ENCODE measurements at places on chromosomes 11 and 22.

DNA sequence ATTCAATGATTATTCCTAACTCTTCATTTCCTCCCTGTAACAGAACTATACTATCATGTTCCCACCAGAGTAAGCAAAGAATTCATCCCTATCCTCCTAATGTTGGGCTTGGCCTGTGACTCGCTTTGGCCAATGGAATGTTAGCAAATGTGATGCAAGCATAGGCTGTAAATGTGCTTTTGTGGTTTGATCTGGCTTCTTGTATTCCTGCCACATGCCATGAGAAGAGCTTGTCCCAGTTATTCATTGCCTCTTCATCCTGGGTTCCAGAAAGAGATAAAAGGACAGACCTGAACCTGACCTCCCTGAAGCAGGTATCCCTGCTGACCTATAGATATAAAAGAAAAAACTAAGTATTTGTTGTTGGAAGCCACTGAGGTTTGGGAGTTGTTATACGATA, 51.0 kb downstream of the SYTL2 start:
- no peak for DNase-seq

DNA sequence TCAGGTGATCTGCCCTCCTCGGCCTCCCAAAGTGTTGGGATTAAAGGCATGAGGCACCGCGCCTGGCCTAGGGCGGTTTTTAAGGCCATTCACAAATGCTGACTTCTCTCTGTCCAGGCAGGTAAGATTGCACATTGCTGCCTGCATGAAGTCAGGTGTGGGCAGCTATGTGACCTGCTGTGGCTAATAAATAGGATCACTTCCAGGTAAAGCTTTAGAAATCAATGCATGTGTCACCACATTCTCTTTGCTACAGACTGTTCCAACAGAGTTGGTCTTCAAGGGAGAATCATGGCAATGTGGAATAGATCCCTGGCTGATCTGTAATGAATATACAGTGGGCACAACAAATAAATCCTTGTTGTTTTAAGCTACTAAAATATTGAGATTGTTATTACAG, 260.3 kb upstream of the PITPNB start:
- DNase-seq, result no peak

DNA sequence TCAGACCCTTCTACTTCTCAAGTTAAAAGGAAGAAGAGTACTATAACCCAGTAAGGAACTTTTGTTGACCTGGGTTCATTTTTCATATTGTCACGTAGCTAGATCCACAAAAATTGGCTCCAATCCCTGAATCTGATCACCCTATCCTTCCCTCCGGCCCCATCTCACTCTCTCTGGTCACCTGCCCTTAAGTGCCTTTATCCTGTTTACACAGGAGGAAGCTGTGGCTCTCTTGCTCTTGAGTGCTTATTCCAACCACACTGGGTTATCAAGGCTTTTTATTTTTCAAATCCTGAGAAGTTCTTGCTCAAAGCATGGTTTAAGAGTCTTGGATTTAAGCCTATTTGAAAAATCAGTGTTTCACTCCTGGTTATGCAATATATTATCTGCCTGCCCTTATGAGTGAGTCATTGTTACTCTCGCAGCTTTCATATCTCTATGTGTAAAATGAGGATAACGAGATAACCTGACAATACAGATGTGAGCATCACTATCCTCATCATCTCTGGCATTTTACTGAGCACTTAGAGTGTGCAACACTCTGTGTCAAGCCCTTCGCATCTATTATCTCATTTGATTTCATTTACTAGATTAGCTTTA, 293.9 kb downstream of the GUCY1A2 start:
- no peak for DNase-seq

DNA sequence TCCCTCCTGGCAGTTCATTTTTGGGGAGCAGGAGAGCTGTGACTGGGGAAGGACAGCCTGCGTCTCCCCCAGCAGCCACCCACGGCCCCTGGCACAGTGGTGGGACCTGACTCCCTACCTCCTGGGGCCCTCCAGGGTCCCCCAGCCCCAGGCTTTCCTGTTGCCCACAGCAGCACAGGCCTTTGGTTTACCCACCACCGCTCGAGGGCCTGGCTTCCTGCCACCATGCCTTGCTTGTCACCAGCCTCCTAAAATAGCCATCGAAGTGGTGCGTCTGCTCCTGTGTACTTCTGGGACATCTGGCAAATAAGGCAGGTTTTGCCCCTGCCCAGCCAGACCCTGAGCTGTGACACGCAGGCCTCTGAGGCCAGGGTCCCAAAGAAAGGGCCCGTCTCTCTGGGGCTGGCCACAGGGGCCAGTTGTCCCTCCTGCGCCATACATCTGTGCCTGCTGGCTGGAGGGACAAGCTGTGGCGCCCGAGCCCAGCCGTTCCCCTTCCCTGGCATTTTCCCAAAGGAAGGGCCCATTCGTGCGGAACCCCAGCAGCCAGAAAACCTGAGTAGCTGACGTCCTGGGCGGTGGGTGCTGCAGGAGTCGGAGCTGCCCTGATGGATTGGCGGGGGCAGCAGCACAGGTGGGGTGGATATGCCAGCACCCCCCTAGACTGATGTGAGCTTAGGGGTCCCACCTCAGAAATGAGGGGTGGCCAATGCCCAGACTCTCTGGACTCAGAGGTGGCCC, 14.6 kb downstream of the PHLDA2 start:
- DNase-seq, result no peak

DNA sequence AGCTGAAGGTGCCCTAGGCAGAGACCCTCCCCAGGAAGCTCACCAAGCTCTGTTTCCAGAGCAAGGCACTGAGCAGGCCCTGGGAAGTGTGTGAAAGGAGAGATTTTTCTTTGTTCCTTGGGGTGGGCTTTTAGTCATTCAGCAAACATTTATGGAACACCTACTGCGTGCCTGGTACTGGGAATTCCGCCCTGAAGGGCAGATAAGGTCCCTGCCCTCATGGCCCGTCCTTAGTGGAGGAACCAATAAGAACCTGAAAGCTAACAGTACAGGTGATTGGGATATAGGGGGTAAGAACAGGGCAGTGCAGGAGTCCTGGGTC, 3.9 kb downstream of the TMEM134 start:
- no peak for DNase-seq

DNA sequence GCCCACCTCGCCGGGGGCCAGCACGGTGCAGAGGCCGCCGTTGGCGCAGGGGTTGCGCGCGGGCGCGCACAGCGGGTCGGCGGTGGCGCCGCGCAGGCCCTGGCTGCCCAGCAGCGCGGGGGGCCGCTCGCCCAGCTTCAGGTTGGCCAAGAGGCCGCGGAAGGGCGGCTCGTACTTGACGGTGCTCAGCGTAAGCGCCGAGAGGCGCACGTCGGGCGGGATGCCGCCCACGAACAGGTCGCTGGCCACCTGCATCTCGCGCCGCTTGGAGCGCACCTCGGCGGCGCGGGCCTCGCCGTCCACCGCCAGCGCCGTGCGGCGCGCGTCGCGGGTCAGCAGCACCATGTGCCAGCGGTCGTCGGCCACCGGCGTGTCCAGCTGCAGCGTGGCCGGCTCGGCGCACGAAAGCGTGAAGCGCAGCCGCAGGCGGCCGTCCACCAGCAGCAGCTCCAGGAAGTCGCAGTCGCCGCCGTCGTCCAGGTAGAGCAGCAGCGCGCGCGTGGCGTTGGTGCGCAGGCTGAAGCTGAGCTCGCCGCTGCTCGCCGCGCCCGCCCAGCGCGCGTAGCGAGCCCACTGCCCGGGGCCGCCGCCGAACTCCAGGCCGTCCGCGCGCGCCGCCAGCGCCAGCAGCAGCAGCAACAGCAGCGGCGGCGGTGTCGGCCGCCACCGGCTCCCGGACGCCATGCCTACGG, 9.8 kb downstream of the NRXN2 start:
- DNase-seq, result no peak
